Hypothalamus (tissue), 51 donors: ENCODE measurements at places on chromosomes 1 and 21.

GRCh38 chr1:33438364-33439160, 7.7 kb upstream of the PHC2 start:
- DNase-seq, result no peak

DNA sequence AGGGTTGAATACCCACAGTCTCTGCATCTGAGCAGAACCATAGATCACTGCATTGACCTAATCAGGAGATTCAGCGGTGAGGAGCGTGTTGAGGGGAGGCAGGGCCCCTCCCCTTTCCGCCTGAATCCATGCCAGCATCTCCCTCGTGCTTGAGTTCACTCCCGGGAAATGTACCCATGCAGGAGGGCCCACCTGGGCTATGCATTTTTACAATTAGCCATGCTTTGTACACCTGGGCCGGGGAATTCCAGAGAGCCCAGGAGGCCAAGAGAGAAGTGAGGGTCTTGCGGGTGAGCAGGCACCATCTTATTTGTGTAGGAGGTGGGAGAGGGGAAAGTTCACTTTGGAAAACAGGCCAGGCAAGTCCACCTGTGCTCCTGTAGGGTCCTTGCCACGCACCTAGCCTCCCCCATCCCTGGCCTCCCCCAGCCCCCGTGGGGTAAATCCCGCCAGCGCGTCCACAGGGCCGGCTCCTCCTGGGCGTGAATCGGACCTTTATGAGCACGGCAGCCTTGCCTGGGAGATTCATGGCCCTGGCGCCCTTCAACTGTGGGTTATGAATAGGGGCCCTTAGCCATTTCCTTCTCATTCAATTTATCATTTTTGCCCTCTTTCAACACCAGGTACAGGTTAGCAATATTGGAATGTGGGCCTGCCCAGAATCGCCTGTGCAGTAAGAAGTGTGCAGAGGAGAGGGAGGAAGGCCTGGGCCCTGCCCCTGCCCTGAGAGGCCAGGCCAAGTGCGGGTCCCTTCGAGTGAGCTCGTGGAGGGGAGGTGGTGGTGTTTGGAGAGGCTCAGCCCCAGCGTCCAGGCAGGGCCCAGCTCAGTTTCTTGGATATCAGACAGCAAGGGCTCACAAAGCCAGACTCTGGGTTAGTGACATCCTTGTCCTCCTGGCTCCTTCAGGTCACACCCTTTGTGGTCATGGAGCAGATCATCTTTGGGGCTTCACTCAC, 84.4 kb upstream of the ACTRT2 start:
- DNase-seq, result no peak

DNA sequence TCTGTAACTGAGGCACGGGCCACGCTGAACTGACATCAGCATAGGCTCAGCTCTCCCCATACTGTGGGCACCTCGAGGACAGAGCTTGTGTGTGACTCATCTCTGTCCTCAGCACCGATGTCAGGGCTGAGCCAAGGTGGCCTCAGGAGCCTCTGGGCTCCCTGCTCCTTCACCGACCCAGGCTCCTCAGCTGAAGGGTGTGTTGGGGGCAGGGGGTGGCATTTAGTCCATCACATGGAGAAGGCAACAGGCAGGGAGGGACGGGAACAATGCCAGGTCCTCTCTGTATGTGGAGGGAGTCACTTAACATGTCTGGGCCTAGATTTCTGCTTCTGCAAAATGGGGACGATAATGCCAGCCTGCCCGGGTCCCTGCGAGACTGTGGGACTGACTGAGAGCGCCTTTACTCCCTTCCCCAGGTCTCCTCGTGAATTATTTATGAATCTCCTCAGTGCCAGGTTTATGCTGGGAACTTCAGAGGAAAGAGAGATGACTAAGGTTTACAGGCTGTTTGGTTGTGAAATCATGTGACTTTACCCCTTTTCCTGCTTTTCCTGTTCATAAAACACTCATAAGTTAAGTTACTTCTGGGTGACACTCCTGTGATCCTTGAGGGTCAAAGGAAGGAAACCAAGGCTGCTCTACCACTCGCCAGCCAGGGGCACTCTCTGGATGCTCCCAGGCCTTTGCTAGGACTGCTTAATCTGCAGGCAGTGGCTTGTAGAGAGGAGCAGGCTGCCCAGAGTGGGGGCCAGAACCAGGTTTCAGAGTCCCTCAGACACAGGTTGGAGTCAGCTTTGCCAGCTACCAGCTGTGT, 16.2 kb downstream of the TTC39A start:
- no peak for DNase-seq

DNA sequence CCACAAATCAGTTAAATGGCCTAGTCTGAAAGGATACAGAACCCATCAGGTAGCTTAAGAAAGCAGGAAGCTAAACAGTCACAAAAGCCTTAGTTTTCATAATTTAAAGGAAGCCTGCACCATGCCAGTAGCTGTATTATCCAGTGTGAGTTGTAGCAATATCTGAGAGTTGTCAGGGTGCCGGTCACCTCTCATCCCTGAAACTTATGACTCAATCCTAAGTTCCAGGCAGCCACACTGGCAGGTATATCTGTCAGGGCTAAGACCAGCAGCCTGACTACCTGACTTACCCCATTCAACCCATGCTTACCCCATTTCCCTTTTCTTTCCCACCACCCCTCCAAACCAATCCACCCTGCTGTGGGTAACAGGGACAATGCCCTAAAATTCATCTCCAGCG, 37.8 kb upstream of the LPAR3 start:
- no peak for DNase-seq

DNA sequence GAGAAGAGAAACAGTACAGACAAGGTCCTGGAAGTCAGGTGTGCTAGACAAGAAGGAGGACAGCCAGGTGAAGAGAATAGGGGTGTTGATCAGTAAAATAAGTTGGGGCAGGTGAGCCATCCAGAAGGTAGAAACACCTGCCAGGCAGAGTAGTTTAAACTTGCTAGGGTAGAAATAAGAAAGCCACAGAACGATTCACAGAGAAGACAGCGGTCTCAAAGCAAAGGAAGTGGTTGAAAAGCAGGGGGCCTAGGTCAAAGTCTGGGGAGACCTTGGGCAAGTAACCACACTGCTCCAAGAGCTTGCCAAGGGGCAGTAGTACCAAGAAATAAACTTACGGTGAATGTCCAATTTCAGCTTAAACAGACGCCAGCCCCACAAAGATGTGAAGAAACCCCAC, 116.6 kb upstream of the PROX1 start:
- no peak for DNase-seq

DNA sequence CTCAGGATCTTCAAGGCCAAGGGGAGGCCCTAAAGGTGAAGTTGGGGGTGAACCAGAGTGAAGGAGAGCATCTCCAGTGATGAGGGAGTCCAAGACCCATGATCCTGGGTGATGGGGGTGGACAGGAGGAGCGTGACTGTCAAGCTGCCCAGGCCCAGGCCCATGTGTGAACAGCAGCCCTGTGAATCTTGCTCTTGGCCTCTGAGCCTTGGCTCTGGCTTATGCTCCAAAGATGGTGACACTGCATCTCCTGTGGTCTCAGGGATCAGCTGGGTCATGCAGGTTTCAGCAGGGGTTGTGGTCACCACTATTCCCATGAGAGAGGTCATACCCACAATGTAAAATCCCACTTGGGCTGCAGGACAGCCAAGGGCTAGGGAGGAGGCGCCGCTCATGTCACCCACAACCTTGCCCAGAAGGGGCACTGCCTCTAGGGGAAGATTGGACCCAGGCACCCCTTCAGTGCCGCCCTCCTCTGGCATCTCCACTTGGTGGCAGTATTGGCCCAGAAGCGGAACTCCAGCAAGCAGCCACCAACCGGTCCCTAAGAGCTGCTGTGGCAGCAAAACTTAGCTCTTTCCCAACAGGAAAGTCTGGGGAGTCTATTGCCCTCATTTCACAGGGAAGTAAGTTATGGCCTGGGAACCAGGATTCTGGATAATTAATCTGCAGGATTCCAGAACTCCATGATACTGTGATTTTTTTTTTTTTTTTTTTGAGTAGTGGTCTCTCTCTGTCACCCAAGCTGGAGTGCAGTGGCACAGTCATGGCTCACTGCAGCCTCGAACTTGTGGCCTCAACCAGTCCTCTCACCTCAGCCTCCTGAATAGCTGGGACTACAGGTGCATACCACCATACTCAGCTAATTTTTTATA, 7.5 kb upstream of the WNT3A start:
- peak; percentile 3 for DNase-seq

- DNase-seq, result no peak
These were observed 228.8 kb upstream of the B3GALT2 start for GRCh38 chr1:193415256-193415655.

GRCh38 chr1:62356257-62356835, 37.1 kb upstream of the KANK4 start:
- no peak for DNase-seq

DNA sequence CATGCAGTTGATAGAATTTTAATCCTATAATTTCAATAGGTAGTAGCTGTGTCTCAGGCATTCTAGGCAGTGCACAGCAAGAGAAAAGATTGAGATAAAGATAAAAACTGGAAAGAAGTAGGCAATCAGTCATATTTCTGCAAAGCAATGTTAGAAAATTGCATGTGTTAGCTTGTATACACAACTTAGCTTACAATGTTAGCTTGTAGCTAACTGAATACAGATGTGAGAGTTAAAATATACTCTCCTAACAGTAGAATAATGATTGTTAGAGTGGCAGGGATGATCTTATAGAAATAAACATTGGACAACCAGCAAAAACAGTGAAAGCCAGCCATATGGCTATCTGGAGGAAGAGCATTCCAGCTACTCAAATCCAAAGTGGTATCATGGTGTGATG, 29.0 kb downstream of the PTPRC start:
- no peak for DNase-seq

DNA sequence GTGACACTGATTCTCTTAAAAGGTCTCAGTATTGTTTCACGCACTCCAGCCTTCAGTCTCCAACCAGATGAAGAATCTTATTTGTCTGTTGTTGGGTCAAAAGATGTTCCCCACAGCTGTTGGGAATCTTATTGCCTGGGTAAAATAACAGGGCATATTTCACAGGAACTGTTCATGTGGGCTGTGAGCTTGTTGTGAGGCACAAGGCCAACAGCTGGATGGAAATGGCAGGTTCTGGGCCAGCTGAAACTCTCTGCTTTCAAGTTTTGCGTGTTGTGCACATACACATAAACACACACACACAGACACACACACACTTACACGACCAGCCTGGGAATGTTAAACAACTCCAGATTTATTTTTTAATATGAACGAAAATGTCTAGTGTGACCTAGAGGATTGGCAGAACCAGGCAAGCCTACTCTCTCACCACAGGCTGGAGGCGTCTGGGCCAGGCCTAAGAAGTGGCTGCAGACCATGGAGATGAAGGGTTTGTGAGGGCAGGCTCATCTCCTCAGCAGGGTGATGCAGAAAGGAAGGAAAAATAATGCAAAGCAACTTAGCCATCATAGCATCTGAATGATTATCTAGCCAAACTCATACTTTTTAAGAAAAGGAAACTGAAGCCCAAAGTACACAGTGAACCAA, 357.0 kb downstream of the TTLL7 start:
- DNase-seq, result no peak

DNA sequence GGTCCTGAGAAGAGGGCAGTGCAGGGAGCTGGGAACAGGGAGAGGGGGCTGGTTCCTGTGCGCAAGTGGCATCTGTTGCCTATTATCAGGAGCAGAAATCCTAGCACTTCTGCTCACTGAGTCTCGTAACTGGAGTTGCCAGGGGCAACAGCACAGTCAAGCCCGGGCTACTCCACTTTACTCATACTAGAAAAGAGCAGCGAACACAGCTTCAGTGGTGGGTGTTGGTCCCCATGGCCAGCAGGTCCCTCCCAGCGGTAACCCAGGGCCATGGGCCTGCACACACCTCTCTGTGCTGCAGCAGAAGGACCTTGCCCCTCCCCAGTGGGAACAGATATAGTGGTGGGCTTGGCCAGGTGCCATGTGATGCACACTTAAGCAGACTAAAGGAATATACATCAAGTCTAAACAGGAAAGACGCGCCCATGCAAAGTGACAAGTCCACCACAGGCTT, 8.5 kb downstream of the PYCR2 start:
- DNase-seq, result no peak

DNA sequence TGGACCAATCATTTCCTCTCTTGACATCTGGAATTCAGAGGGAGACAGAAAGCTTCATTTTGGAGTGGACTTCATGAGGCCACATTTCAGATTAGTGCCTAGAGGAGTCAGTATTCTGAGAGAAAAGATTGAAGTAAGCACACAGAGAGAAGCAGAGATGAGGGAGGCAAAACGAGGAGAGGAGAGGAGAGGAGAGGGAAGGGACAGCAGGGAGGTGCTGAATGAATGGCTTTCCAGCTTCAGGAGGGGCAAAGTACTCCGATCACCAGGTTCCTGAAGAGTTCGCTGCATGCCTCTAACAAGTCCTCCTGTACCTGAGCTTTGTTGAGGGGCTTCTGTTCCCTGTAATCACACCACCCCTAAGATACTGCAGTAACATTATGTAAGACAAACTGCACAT, 76.0 kb downstream of the NRIP1 start:
- no peak for DNase-seq

DNA sequence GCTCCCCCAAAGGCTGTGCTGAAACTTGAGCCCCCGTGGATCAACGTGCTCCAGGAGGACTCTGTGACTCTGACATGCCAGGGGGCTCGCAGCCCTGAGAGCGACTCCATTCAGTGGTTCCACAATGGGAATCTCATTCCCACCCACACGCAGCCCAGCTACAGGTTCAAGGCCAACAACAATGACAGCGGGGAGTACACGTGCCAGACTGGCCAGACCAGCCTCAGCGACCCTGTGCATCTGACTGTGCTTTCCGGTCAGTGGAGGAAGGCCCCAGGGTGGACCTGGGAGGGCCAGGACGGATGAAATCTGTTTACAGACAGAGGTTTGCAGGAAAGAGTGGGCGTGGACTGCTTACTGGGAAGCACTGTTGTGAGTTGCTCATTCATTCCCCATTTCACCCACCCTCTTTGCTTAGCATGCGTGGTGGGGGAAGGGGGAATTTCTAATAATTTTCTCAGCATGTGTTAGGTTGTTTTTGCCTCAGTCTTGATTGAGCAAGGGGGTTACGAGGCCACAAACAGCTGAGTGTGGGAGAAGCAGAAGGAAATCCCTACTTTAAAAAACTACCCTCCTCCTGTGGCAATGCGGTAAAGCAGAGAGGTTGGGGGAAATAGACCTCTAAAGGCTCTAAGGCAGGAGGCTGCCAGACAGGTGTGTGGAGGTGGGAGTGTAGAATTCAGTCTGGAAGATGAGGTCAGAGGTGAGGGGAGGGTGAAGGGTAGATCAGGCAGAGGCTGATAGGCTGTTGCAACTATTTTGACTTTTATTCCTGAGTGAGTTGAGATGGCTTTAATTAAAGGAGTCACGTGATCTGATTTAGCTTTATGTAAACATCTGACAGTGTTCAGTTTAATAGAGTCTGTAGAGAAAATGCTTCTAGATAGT, 1.3 kb downstream of the FCGR2A start:
- no peak for DNase-seq

DNA sequence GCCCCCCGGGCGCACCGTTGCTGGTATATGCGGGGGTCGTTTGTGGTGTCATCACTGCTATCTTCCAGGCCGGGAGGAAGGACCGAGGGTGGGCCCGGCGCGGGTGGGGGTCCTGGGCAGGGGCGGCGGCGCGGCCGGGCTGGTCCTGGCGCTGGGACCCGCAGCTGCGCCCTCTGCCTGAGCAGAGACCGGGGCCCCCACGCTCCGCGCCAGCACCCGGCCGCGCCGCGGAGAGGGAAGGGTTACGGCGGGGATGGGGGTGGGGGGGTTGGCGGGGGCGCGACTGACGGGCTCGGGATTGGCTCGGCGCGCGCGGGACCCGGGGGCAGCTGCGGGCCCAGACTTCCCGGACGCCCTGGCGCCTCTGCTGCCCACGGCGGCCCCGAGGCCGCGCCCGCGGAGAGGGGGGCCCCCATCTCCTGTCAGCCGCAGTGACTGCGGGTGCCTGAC, 13.8 kb upstream of the SAMD11 start:
- no peak for DNase-seq

GRCh38 chr1:33965086-33965485, 101.2 kb downstream of the HMGB4 start:
- no peak for DNase-seq

- DNase-seq, result no peak
These were observed 13.1 kb upstream of the CASQ1 start for GRCh38 chr1:160177231-160177630.
